ENCODE measurements at places on chromosomes 4 and X.

DNA sequence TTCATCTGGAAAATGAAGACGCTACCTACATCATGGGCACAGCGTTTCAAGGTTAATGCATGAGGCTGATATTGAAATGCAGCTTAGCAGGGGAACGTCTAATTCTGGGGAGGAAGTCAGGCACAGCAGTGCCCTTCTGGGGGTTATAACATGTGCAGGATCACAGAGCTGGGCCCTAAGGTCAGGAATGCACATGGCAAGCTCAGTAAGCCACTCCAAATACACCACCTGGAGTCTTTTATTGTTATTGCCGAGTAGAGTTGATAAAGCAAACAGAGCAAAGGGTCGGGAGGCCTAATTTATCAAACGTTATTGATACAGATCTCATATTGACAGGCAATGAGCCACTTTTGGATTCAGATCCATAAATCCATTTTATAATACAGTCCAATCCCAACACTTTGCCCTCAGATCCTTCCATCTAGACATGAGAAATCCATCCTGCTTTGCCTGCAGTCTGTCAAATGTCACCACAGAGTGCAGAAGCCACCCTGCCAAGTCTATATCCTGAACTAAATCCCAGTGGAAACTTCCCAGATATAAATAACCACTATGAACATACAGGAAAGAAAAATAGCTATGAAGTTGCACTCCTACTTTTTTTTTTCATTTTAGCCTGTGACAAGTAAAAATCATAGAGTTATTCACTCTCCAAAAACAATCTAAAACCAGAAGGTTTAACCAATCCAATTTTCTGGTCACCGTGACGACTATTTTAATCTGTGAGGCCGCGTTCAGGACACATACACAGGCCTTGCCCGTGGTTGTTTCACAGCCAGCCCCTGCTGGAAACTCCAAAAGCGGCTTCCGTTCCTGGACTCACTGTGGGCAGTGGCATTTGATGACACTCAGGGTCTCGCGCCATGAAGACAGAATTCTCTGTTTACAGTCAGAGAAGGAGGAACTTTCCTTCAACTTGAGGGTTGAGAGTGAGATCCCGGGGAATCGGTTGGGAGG, 335.4 kb downstream of the DHX15 start:
- no peak for DNase-seq

GRCh38 chr4:4749137-4749536, 110.3 kb upstream of the MSX1 start:
- DNase-seq: no peak

GRCh38 chrX:95678679-95679078, 1006.0 kb upstream of the DIAPH2 start:
- DNase-seq: no peak

DNA sequence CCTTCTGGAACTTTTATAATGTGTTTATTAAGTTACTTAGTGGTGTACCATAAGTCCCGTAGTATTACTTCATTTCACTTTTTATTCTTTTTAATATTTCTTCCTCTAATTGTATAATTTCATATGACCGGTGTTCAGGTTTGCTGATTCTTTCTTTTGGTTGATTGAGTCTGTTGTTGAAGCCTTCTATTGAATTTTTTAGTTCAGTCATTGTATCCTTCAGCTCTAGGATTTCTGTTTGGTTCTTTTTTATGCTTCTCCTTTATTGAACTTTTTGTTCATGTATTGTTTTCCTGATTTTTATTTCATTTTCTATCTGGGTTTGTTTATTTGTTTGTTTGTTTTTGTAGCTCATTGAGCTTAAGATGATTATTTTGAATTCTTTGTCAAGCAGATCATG, 8.8 kb downstream of the CEP44 start:
- no peak for DNase-seq

GRCh38 chr4:169436734-169437133, 166.0 kb upstream of the SH3RF1 start:
- no peak for DNase-seq

- DNase-seq: no peak
Measured at GRCh38 chrX:87017210-87017609, 500.4 kb upstream of the KLHL4 start.

- no peak for DNase-seq
Measured at GRCh38 chrX:150219374-150220185, 143.5 kb upstream of the MAMLD1 start.

DNA sequence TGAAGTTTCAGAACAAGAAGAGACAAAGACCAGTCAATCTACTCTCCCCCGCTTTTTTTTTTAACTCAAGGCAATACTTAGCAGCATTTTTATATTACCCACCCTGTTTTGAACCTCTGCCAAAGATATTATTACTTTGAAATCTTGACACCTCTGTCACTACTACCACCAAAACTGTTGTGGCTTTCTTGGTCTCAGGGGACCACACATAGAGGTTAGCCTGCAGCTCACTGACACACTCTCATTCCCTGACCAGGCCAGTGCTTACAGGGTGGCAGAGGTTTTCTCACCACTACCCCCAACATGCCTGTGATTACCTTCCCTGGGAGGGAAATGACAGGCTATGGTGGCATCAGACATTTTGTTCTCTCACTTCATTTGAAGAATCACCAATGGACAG, 137.4 kb upstream of the STIM2 start:
- no peak for DNase-seq

GRCh38 chr4:36854554-36854953, 390.0 kb upstream of the NWD2 start:
- no peak for DNase-seq

- DNase-seq: no peak
Measured at GRCh38 chr4:115279330-115279729, 165.9 kb upstream of the NDST4 start.

DNA sequence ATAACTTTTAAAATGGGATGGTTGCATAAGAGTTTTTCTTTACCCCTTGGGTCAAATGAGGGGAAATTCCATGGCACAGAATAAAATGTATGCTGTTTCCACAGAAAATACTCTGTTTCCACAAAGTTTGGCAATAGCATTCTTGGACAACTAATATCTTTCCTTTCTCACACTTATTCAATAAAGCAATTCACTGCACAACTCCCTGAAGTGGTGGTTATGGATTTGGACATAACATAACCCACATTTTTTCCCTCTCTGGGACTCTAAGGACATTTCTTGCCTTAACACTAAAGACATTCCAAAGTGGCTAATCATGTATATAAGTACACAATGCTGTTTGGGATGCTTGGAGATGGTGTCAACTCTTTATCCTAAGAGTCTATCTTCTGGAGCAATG, 51.7 kb upstream of the GPM6B start:
- no peak for DNase-seq

DNA sequence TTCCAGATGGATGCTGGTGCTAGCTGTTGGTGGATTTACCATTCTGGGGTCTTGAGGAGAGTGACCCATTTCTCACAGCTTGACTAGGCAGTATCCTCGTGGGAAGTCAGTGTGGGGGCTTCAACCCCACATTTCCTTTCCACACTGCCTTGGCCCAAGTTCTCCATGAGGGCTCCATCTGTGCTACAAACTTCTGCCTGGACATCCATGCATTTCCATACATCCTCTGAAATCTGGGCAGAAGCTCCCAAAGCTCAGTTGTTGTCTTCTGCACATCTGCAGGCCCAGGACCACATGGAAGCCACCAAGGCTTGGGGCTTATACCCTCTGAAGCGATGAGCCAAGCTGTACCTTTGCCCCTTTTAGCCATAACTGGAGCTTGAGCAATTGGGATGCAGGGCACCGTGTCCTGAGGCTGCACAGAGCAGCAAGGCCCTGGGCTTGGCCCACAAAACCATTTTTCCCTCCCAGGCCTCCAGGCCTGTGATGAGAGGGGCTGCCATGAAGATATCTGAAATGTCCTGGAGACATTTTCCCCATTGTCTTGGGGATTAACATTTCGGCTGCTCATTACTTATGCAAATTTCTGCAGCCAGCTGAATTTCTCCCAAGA, 248.7 kb upstream of the ANKRD50 start:
- DNase-seq: no peak

- no peak for DNase-seq
Measured at GRCh38 chr4:170750519-170750918, 660.8 kb upstream of the AADAT start.

DNA sequence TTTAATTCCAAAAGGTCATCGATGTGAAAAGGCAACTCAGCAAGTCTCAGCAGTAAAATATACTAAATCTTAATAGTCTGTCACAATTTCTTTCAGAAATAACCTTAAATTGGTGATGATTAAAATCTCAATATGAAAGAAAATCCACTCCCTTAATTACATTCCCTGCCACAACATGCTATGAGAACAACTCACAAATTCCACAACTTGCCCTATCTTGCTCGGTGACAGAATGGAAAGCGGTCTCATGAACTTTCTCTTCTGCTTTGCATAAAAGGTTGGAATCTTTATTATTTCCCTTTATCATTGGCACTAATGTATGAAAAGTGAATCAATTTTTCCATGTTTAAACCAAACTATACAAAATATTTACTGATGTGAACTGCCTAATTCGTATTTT, 380.8 kb downstream of the TMA16 start:
- DNase-seq: no peak

GRCh38 chrX:150086371-150086770, 148.1 kb upstream of the EOLA2 start:
- no peak for DNase-seq

GRCh38 chr4:55866973-55867574, 13.6 kb downstream of the EXOC1 start:
- DNase-seq: peak; percentile 1

GRCh38 chr4:105344141-105344540, 129.7 kb downstream of the PPA2 start:
- DNase-seq: no peak

- no peak for DNase-seq
Measured at GRCh38 chr4:106353786-106354185, 14.8 kb downstream of the GIMD1 start.

DNA sequence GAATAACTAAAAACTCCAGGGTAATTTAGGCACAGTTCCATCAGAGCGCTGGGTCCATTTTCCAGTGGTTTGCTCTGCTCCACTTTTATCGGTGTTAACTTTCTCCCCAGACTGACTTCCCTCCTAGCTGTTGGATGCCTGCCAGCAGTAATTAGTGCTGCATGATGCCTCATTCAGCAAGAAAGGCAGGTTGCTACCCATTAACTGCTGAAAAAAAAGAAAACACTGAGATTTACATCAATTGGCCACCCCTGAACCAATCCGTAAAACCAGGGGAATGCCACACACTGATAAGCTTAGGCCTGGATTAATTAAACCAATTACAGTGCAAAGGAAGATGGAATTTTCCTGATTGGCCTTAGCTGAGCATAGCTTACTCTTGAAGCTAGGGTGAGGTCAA, 182.4 kb upstream of the CXXC4 start:
- no peak for DNase-seq

DNA sequence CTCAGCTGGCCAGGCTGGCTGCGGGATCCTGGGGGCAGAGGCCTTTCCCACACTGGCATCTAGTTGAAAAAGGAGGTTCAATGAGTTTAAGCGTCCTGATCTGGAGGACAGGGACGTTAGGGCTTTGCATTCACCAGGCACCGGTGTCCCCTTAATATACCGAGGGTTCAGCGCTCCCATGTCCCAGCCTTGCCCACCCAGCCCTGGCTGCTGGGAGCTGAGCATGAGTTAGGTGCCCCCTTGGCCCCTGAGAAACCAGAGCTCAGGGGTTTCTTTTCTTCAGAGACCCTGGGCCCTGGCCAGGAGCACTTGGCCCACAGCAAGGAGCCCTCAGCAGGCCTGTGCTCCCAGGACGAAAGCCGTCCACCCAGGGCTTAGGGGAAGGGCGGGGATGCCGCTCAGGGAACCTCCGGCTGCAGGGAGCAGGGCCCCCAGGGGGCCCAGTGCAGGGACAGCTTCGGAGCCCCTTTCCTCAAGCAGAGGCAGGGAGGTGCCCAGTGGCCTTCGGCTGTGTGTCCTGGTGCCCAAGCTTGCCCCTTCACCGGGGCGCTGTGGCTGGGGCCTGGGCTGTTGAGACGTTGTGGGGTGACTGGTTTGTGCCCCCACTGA, 20.9 kb upstream of the DUSP9 start:
- DNase-seq: no peak

GRCh38 chr4:7705593-7705992, 234.1 kb downstream of the AFAP1 start:
- DNase-seq: no peak

GRCh38 chrX:129077424-129078170, 445.7 kb downstream of the SMARCA1 start:
- no peak for DNase-seq

DNA sequence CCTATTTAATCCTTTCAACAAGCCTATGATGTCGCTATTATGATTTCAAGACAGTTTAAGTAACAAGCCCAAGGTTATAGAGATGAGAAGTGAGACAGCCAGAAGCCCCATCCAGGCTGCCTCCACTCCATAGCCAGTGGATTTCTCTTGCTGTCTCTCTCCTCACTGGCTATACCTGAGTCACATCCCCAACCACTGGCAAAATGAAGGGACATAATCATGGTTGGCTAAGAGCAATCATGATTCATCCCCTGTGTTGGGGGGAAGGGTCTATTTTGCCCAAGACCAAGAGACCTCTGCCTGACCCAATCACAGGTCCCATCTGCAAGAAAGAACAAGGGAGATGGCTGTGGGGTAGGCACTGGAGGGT, 334.9 kb upstream of the GATB start:
- no peak for DNase-seq

DNA sequence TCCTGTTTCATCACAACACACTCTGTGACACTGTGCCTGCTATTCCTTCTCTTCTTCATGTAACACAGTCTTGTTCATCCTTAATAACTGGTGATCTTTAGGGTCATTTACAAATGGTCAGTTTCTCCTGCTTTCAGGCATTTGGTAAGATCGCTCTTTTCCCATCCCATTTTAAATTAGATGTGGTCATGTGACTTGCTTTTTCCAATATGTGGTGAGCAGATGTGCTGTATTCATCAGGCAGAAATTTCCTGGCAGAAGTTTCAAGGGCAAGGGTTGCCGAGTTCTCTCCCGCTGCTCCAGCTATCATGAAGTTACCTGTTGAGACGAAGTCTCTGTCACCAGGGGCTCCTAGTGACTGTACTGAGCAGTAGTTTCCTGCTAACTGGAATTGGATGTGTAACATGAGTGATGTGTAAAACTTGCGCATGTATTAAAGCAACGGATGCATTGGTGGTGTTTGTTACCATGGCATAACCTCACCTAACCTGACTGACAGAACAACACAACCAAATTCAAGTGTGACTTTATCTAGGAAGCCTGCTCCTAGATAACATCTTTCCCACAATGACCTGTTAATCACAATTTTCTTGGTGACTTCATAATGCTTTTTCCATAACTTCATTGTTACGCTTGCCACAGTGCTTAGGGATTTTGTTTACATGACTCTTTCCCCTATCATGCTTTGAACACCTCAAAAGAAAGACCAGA, 29.5 kb upstream of the BMPR1B start:
- DNase-seq: no peak

DNA sequence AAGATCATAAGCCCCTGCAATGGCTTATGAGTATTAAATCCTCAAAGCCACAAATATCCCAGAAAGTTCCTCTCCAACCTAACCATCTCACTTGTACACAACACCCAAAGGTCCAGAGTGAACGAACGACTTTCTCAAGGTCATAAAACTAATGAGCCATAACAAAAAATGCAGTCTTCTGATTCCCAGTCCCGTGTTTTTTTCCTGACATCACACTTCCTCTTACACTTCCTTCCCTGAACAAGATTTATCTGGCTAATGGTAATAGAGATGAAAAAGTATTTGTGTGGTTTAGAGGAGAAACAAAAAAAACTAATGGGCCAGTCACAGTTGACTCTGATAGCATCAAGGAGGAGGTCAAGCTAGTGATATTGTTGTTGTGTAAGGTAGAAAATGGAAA, 99.5 kb upstream of the KLHL13 start:
- no peak for DNase-seq

Measured in hippocampal formation (tissue), 2 donors.